ENCODE measurements at places on chromosomes 16 and 17. TPM values are rescaled to one million over a fixed set of nuclear protein-coding genes. Genes with fewer than 3 reads are reported as not detected.

ZNF597 gene
- total RNA-seq = 2.4 TPM

SLC25A39 gene
- total RNA-seq = 120 TPM

AP1G1 gene
- total RNA-seq = 69.1 TPM

SCGB1C2 gene
- total RNA-seq = not detected

ENPP7 gene
- total RNA-seq = not detected

TEKT1 gene
- not detected for total RNA-seq

ARL4D gene
- 0.93 TPM for total RNA-seq

CCL22 gene
- not detected for total RNA-seq
